ENCODE measurements at places on chromosomes 1 and 21. TPM values are rescaled to one million over a fixed set of nuclear protein-coding genes. Genes with fewer than 3 reads are reported as not detected.

GRCh38 chr1:17045634-17046333 is 8.0 kb downstream of the SDHB start:
- DNase-seq: no peak
- H3K27ac ChIP-seq: no peak overlapping the region
- H3K4me1 ChIP-seq: no peaks in the 10 kb centered on the region

GRCh38 chr1:22798083-22798482 is 87.4 kb downstream of the EPHB2 start:
- H3K36me3 ChIP-seq: no peaks in the 10 kb centered on the region
- DNase-seq: no peak
- no peak overlapping the region for H3K4me3 ChIP-seq
- H3K27me3 ChIP-seq: no peaks in the 10 kb centered on the region
- H3K27ac ChIP-seq: no peak overlapping the region

DNA sequence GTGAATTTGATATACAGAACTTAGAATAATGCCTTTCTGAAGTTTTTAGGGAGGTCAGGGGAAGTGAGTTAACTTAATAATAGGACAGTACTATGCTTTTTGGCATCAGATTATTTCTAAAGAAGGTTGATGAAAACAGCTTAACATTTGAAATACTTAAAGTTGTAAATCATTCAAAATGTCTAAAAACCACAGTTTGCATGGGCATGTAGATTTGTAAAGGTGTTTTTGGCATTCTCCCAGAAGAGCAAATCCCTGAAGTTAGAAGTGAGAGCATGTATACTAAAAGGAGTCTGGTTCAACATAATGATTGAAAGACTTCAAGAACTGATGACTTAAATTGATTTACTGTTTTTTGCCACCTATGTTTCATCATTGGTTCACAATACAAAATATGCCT is 6.7 kb downstream of the DR1 start:
- no peaks in the 10 kb centered on the region for H3K27me3 ChIP-seq
- peaks cover 2% of the 10 kb centered on the region for H3K4me1 ChIP-seq
- peaks cover 12% of the 10 kb centered on the region for H3K36me3 ChIP-seq
- no peak for DNase-seq

GRCh38 chr1:217910791-217911320 is 279.7 kb downstream of the SPATA17 start:
- H3K4me3 ChIP-seq: no peak overlapping the region
- H3K4me1 ChIP-seq: no peaks in the 10 kb centered on the region
- no peak overlapping the region for H3K27ac ChIP-seq

The NHLH1 gene
- 1.3 TPM for total RNA-seq

The SH2D5 gene
- total RNA-seq: 7.2 TPM

DNA sequence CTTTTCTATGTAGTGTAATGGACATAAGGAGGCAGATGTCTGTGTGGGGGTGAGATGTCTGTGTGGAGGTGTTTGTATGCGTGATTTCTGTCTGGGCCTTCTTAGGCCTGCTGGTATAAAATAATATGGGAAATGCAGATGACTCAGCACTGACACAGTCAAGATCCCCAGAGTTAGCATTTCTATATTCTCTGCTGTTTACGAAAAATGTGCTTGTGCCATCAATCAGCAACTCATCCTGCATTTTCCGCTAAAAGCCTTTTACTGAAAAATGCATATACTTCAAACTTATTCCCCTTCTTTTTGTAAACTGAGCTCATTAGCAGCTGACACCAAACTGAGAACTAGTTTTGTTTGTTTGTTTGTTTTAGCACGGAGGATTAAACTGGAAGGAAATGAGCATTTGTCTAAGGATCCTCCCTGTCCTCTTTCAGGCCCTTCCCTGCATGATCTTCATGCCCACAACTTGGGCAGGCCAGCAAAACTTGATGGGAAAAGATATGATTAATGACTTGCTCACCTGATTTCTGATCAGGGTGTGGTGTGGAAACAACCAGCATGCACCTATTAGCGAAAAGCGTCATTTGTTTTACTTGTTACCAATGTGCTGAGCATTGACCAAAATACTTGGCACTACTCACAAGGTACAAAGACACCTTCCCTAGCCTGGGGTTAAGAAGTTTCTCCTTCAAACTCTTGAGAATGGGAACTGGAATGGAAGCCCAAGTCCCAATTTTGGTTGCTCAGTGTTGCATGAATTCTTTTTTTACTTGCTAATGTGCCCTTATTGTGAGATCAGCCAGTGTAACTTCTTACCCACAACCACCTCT is 77.4 kb downstream of the NDUFS5 start:
- no peaks in the 10 kb centered on the region for H3K36me3 ChIP-seq
- peak overlapping the region; percentile 46 for H3K27ac ChIP-seq
- H3K4me3 ChIP-seq: peak overlapping the region; percentile 69
- peaks cover 8% of the 10 kb centered on the region for H3K4me1 ChIP-seq
- no peak for DNase-seq

The FMO1 gene
- not detected for total RNA-seq

- no peak for DNase-seq
- H3K4me1 ChIP-seq: no peaks in the 10 kb centered on the region
- peaks cover 2% of the 10 kb centered on the region for H3K36me3 ChIP-seq
- no peak overlapping the region for H3K27ac ChIP-seq
- H3K27me3 ChIP-seq: no peaks in the 10 kb centered on the region
Observed at GRCh38 chr21:35275776-35276175, 226.7 kb upstream of the RUNX1 start.

- no peak overlapping the region for H3K27ac ChIP-seq
- DNase-seq: peak; percentile 33
- peaks cover 5% of the 10 kb centered on the region for H3K4me1 ChIP-seq
Observed at GRCh38 chr1:110346690-110347089, 7.5 kb downstream of the RBM15 start.

- no peak overlapping the region for H3K4me3 ChIP-seq
- no peaks in the 10 kb centered on the region for H3K4me1 ChIP-seq
- DNase-seq: no peak
- no peak overlapping the region for H3K27ac ChIP-seq
- H3K27me3 ChIP-seq: no peaks in the 10 kb centered on the region
Observed at GRCh38 chr1:71465093-71465492, 384.3 kb upstream of the ZRANB2 start.

The KLHDC8A gene
- 1.0 TPM for total RNA-seq

- H3K36me3 ChIP-seq: peaks cover 12% of the 10 kb centered on the region
- H3K27me3 ChIP-seq: no peaks in the 10 kb centered on the region
- DNase-seq: no peak
- H3K27ac ChIP-seq: no peak overlapping the region
- no peak overlapping the region for H3K4me3 ChIP-seq
Observed at GRCh38 chr21:28762357-28762735, 230.3 kb downstream of the LTN1 start.

The STK40 gene
- 27.5 TPM for total RNA-seq

GRCh38 chr1:151579436-151580225 is 32.2 kb upstream of the SNX27 start:
- no peak for DNase-seq
- H3K4me1 ChIP-seq: no peaks in the 10 kb centered on the region
- no peaks in the 10 kb centered on the region for H3K27me3 ChIP-seq
- H3K4me3 ChIP-seq: no peak overlapping the region

GRCh38 chr1:21257431-21258135 is 32.7 kb downstream of the ECE1 start:
- H3K27me3 ChIP-seq: no peaks in the 10 kb centered on the region
- DNase-seq: no peak
- no peak overlapping the region for H3K4me3 ChIP-seq
- peaks cover 10% of the 10 kb centered on the region for H3K4me1 ChIP-seq
- peaks cover 3% of the 10 kb centered on the region for H3K36me3 ChIP-seq
- H3K27ac ChIP-seq: no peak overlapping the region

GRCh38 chr1:220884109-220884980 is 5.1 kb downstream of the HLX start:
- H3K27ac ChIP-seq: no peak overlapping the region
- H3K4me3 ChIP-seq: peak overlapping the region; percentile 49
- H3K4me1 ChIP-seq: no peaks in the 10 kb centered on the region
- DNase-seq: peak; percentile 77
- H3K27me3 ChIP-seq: peaks cover 99% of the 10 kb centered on the region

DNA sequence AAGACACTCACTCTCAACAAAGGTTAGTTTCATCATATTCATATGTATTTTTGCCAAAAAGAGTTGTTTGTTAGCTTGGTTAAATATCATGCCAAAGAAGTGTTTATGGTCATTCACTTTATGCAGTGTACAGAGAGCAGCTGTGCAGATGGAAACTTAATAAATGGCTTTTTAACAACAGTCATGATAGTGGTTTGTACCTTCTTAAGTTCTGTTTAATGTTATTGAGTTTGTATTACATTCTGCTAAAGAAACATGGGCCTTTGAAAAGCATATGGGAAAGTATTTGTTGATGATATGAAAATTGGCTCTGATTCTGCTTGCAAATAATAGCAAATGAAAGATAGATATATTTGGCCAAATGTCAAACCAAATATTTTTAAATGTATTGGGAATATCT is 607.3 kb downstream of the NCAM2 start:
- no peak overlapping the region for H3K27ac ChIP-seq
- DNase-seq: no peak
- H3K4me3 ChIP-seq: no peak overlapping the region
- H3K4me1 ChIP-seq: no peaks in the 10 kb centered on the region
- no peaks in the 10 kb centered on the region for H3K27me3 ChIP-seq

The PADI4 gene
- 0.13 TPM for total RNA-seq

DNA sequence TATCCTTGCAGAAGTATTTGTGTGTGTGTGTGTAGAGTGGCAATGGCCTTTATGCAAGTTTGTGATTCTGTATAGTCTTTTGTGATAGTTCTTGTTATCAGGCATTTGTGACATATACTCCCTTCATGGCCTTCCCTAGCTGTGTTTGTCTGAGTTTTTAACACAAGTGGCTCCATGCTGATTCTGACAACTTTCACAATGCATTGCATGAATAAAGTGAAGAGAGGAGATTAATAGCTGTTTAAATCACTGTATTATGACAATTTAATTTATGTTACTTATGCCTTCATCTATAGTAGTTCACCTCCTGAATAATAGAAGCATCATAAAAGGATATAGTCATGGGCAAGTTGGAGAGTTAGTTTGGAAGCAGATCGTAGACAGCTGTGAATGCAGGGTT is 17.2 kb upstream of the MCOLN3 start:
- no peaks in the 10 kb centered on the region for H3K27me3 ChIP-seq
- H3K4me3 ChIP-seq: no peak overlapping the region
- no peak for DNase-seq
- no peaks in the 10 kb centered on the region for H3K36me3 ChIP-seq
- H3K27ac ChIP-seq: no peak overlapping the region
- H3K4me1 ChIP-seq: no peaks in the 10 kb centered on the region

Data from H9 (cell line).